ENCODE measurements at places on chromosomes 4 and X.
A peak's percentile ranks its signal among the peaks of the same experiment; 100 is the strongest.

DNA sequence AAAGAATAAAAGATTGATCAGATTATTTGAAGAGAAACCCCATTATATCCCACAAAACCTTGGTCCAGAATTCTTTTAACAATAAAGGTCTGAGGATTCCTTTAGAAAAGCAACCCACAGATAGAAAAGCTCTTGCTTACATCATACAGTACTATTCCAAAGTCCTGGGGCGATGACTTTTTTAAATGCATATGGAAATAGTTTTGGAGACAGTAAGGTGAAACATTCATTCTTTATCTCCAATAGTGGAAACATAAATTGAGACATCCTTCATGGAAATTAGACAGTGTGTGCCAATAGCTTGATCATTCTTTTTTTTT, 85.7 kb upstream of the UCP1 start:
- no peak for DNase-seq

DNA sequence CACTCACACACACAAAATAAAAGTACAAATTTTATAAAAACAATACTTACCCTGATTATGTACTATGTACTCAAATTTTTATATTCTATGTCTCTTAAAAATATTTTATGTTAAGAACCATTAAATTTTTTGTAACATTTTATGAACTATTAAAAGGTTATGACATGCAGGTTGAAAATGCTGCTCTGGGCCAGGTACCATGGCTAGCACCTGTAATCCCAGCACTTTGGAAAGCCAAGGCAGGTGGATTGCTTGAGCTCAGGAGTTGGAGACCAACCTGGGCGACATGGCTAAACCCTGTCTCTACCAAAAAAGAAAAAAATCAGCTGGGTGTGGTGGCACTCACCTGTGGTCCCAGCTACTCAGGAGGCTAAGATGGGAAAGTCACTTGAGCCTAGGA, 29.4 kb upstream of the SPINK2 start:
- DNase-seq, result no peak

GRCh38 chr4:13678186-13678924, 50.8 kb upstream of the BOD1L1 start:
- DNase-seq, result no peak

DNA sequence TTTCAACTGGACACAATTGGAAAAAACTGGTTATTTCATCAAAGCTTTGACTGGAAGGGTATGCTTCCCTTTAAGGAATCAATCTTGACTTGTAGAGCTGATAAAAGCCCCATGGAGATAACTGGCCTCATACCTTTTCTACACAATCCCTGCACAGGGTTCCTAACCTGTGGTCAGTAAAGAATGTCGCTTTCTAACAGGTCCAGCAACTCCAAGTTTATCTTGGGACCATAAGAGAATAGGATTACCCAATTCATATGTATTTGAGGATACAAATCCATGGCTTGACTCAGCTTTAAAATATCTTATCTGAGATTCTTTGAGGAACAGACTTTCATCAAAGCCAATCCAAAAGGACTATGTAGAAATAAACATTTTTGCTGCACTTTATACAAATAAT, 1399.8 kb upstream of the PABPC4L start:
- DNase-seq, result no peak

DNA sequence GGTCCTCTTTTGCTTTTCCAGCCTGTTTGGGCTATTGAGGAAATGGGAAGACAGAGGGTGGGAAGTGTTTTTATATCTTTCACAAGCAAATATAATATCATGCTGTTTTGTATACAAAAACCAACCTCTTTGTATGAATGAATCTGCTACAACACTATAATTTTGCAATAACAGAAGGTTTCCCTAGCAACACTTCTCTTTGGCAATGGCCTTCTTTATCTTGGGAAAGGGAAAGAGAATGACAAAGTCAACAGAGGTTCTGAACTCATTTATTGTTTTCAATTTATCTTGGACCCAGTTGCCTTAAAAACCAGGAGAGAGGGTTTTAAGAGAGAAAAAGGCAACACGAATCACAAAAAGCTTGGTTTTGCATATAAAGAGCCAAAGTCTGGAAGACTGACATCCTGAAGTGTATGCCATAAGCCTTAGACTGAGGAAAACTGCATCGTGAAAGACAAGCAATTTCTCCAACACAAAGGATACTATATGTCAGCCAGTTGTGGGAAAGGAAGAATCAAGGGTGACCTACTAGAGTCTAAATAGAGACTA, 121.8 kb upstream of the FAM241A start:
- DNase-seq, result no peak

- no peak for DNase-seq
These were observed 20.5 kb downstream of the PNMA6E start for GRCh38 chrX:153380691-153381090.

- DNase-seq, result no peak
These were observed 34.2 kb downstream of the ARAP2 start for GRCh38 chr4:36209941-36210649.

GRCh38 chrX:53900623-53901022, 143.7 kb downstream of the PHF8 start:
- DNase-seq, result no peak

- DNase-seq, result no peak
These were observed 152.0 kb upstream of the SFRP2 start for GRCh38 chr4:153940916-153941315.

- peak; percentile 35 for DNase-seq
These were observed 607 bp upstream of the SCOC start for GRCh38 chr4:140372751-140373327.

GRCh38 chr4:66328803-66329574, 658.7 kb upstream of the EPHA5 start:
- no peak for DNase-seq

DNA sequence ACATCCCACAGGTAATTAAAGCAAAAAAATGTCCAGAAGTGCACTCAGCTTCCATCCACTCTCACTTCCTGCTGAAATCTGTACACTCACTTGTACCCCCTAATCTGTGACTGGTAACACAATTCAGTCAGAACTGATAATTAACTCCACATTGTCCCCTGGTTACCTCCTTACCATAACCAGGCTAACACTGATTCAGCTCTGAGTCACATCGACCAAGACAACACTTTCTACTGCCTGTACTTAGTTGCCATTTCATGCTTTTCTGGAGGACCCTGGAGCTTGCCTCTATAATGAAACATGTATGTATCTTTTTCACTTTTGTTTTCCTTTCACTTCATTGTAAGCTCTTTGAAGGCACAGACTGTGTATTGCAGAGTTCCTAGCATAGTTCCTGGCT, 130.9 kb upstream of the GABRG1 start:
- DNase-seq, result no peak

GRCh38 chrX:29545878-29546277, 669.5 kb upstream of the MAGEB2 start:
- DNase-seq, result no peak

GRCh38 chr4:17468619-17469221, 43.2 kb downstream of the QDPR start:
- no peak for DNase-seq

DNA sequence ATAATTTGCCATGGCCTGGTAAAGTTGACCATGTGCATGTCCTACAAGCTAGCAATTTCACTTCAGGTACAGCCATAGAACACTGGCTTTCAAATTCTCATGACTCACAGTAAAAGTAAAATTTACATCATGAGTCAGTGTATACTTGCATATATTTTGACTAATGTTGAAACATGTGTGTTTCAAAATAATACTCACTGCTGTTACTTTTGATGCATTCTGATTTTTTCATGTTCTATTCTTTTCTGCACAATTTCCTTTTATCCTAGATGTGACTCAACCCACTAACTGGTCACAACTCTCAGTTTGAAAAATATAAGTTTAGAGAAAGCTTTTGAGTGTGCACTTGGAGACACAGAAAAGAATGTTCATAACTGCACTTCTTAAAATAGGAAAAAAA, 365.7 kb downstream of the FGF13 start:
- DNase-seq, result no peak

DNA sequence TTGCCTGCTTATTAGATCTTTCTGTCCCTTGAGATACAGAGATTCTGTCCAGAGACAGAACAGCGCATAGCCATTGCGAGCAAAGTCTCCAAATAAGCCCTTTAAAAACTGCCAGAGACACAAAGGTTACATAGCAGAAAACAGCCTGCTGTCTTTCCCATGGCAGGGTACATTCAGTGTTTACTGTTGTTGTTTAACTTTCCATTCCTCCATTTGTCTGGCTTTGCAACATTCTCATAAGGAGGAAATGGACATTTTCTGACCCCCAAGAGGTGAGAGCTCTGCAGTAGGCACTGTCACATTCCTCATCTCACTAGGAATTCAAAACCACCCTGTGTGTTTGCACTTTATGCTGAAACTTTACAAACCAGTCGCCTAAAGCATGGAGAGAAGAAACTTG, 48.3 kb downstream of the PDE5A start:
- no peak for DNase-seq

DNA sequence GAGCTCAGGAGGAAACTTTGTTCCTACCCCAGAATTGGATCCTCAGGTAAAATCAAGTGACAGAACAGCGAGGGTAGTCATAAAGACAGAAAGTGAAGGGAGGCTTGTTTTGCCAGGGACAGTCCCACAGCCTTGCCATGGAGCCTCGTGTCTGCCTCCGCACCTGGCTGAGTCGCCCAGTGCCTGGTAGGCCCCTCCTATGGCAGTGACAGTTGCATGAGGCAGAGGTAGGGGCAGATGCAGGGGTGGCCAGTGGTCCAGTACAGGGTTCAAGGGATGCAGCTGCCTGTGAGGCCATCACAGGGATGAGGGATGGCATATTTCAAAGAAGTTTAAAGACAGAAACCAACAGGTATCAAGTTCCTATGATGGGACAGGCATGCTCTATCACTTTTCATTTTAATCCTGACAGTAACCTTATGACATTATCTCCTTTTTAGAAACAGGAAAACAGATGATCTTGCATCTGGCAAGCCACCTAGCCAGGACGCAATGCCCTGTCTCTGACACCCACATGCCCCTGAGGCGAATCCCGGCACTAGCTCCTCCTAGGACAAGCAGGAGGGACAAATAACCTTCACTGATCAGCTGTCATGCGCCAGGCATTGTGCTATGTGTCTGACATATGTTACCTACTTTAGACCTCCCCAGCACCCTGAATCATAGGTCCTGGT, 127.4 kb upstream of the ENPP6 start:
- DNase-seq, result peak; percentile 17

- no peak for DNase-seq
These were observed 373.6 kb upstream of the MAGEB2 start for GRCh38 chrX:29841750-29842149.

- no peak for DNase-seq
These were observed 515.0 kb downstream of the INPP4B start for GRCh38 chr4:142331132-142331531.

DNA sequence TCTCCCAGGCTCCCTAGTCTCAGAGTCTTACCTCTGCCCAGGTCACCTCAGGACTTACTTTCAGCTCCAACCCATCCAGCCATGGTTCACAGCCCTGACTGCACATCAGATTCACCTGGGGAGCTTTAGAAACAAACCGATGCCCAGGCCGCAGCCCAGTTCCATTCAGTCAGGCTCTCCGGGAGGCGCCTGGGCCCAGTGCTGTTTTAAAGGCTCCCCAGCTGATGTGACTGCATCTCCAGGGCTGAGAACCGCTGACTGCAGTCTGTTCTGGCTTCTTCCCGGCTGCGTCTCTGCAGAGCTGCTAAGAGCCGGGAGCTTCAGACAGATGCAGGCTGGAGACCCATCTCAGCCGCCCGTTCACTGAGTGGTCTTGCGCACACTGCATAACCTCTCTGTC, 44.4 kb upstream of the LGI2 start:
- DNase-seq, result no peak

GRCh38 chrX:30259927-30260326, 13.0 kb downstream of the MAGEB1 start:
- DNase-seq, result no peak

DNA sequence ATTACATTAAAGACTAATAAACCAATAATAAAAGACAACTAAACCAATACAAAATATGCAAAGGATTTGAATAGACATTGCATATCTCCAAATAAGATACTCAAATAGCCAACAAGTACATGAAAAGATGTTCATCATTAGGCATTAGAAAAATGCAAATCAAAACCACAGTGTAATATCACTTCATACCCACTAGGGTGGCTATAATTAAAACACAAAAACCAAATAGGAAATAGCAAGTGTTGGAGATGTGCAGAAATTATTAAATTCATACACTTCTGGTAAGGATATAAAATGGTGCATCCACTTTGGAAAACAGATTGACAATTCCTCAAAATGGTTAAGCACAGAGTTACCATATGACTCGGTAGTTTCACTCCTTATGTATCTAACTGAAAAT, 860.8 kb upstream of the DIAPH2 start:
- no peak for DNase-seq

- DNase-seq, result no peak
These were observed 1629.1 kb upstream of the IGFBP7 start for GRCh38 chr4:58739275-58739674.

GRCh38 chr4:66045913-66046312, 375.6 kb upstream of the EPHA5 start:
- no peak for DNase-seq

DNA sequence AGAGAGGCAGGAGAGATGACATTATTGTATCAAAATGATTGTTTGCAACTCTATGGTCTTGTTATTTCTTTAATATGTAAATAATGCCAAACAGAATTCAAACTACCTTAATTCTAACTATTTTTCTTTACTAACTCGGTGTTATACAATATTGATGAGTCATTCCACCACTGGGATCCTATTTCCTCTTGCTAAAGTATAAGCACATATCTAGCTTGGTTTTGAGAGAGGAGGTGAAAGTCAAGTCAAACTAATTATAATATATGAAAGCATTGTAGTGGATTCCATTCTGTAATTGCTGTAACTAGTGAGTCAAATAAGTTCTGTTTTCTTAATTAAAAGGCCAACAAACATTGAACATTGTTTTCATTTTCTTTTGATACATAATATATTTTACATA, 837.6 kb downstream of the PDHA2 start:
- no peak for DNase-seq

GRCh38 chrX:132270699-132271098, 51.5 kb upstream of the RAP2C start:
- no peak for DNase-seq

DNA sequence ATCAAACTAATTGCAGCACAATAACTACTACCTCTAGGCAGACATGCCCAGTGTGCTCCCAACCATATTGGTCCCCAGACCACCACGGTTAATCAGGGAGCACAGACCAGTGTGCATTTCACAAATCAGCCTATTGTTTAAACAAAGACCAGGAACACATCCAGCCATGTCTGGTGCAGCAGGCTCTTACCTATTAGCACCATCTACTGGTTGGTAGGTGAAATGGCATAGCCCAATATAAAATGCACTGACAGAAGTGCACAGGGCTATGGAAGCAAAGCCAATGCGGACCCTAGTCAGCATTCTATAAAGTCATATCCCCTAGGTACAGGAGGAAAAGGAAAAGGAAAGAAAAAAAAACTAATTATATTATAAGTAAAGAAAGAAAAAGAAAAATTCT, 15.5 kb upstream of the CYLC1 start:
- no peak for DNase-seq

GRCh38 chrX:15873566-15873965, 19.0 kb upstream of the AP1S2 start:
- DNase-seq, result no peak

Data from stimulated activated CD4-positive, alpha-beta T cell treated with anti-CD3 and anti-CD28 coated beads, Interleukin-2, amount 100 ng/mL, for 24 hours (primary cell).